Stimulated activated naive CD8-positive, alpha-beta T cell treated with anti-CD3 and anti-CD28 coated beads, Interleukin-15, Interleukin-2, amounts not matched to agents 100 U/mL and 50 U/mL, for 24 hours (primary cell): ENCODE measurements at places on chromosomes 13 and 19.

DNA sequence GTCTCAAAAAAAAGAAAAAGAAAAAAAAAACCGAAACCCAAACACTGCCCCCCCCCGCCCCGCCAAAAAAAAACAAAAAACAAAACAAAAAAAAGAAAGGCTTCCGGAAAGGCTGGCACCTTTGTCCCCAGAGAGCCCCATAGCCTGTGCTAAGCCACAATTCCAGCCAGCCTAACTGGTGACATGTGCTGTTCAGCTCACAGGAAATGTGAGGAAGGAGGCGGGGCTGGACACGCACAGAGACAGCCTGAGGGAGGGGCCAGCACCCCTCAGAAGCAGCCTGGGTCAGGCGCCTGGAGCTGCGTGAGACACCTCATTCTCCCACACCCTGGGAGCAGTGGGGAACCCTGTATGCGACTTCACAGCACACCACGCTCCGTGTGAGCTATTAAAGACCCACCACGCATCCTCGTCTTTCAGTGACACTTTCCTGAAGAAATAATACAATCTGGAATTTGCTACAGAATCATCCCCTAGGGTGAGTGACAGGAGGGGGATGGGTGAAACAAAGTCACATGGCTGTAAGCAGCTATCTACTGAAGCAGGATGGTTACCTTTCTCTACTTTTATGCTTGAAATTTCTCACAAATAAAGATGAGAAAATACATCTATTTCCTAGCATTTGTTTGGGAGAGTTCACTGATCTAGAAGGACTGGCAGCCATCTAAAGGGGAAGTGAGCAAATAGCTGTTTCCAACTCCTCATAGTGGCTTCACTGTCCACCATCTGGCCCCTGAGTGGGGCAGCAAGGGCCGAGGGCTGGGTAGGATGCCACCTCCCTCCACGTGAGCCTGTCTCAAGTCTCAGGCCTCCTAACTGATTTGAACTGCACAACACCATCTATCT is 12.3 kb upstream of the SLC35E1 start:
- DNase-seq, result peak; percentile 90

- DNase-seq, result no peak
Observed at GRCh38 chr19:50022823-50023222, 2.3 kb downstream of the VRK3 start.

DNA sequence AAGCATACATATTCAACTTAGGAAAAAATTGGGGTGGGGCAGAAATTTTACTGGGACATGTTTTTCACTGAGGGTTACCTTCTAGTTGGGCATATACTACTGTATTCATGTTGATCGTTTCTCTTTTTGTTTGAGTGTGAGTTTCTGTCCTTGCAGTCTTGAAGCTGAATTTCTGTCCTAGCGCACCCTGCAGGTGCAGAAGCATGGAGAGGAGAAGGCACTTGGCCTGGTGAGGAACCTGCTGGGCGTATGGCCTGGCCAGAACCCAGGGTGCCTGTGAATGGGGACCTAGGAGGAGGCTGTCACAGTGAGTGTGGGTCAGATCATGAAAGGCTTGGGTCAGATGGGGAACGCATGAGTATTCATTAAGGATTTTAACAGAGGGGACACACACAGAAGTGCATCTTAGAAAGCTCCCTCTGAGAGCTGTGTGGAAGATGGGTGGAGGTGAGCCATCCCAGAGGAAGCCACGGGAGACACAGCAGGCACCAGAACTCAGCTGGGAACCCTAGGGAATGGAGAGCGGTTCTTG is 36.8 kb downstream of the SERP2 start:
- no peak for DNase-seq

DNA sequence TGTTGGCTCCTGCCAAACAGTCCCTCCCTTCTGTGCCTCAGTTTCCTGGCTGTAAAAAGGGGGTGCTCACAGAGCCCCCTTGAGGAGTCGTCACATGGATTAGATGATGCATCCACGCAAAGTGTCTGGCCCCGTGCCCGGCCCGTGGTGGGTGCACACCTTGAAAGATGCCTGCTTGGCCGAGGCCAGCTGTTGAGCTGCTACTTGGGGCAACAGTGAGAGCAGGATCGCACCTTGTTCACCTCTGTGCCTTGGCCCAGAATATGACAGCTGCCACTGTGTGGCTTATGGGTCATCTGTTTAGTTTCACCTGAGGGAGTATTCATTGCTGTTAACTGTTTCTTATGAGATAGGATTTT is 17.7 kb downstream of the CRTC1 start:
- no peak for DNase-seq

DNA sequence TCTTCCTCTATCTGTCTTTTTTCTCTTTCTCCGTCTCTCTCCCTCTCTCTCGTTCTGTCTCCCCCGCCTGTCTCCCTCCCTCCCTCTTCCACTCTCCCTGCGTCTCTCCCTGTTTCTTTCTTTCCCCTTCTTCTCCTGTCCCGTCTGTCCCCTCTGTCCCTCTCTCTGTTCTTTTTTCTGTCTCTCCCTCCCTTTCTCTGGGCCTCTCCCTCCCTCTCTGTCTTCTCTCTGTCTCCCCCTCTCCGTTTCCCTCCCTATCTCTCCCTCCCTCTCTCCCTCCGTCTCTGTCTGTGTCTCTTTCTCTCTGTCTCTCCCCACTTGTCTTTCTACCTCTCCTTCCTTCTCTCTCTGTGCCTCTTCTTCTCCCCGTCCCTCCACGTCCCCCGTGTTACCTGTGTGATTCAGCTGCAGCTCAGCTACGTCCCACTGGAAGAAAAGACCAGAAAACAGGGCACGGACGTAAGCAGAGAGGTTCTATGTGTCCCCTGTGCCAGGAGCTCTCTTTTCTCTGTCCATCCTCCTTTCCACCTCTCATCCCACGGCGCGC is 1.2 kb downstream of the CD70 start:
- DNase-seq, result no peak

- no peak for DNase-seq
Observed at GRCh38 chr19:39408392-39409207, 2.0 kb downstream of the ZFP36 start.

DNA sequence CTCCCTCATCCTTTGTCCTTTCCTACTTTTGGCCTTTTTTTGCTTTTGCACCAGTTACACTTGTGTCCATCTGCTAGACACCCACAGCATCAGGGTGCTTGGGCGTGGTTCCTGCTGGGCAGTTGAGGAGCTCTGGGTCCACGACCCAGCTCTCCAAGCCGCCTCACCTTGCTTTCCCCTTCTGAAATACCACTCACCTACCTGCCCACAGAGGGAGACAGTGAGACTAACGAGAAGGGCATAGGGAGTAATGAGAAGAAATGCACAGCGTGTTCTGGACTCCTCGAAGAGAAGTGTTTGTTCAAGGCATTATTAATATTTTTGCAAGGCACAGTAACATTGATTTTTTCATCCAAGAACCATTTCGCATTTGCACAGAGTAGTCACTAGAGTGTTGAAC is 92.9 kb downstream of the DNAJC15 start:
- no peak for DNase-seq

- DNase-seq, result no peak
Observed at GRCh38 chr19:45051929-45052579, 13.2 kb downstream of the CLASRP start.

DNA sequence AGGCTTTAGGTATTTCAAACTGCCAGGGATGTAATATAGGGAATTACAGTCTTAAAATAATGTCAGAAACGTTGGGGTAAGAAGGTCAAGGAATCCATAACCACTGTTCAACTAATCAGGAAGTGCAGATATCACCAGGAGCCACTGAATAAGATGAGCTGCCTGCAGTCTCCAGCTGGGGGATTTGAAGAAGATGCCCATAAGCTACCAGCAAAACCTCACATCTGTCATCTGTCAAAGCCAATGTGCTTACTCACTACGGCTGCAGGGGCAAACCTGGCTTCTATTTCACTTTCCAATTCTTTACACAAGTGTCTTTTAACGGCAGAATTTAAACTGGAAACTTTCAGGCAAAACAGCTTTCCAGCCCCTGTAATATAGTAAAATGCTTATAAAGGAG is 1410.1 kb upstream of the ATXN8OS start:
- no peak for DNase-seq

DNA sequence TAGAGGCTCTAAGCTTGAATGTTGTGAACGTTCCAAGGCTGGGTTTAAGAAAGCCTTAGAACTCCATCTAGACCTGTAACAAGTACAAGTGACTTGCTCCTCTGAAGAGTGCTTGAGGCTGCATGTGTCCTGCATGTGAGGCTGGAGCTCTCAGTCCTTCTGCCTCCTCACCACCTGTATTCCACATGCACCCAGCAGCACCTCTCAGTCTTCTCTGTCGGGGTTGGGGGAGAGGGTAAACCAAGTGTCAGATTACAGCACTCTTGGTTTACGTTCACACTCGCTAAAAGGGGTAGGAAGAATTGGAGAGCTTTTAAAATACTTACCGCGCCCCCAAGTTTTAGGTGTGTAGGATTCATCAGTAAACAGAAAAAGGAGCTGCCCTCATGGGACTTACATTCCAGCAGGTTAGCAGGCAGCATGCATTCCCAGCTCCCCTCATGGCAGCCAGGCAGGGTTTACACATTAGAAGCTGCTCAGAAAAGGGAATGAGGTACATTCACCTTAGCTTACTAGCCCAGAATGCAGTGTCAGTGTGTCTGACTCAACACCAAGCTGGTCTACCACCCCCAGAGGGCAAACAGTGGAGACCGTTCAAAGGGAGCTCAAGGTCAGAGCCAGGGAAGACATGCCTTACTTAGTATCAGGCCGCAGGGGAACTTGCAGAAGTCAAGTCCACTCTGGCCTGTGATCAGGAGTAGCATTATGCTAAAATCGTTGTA is 248.1 kb downstream of the PCCA start:
- no peak for DNase-seq

DNA sequence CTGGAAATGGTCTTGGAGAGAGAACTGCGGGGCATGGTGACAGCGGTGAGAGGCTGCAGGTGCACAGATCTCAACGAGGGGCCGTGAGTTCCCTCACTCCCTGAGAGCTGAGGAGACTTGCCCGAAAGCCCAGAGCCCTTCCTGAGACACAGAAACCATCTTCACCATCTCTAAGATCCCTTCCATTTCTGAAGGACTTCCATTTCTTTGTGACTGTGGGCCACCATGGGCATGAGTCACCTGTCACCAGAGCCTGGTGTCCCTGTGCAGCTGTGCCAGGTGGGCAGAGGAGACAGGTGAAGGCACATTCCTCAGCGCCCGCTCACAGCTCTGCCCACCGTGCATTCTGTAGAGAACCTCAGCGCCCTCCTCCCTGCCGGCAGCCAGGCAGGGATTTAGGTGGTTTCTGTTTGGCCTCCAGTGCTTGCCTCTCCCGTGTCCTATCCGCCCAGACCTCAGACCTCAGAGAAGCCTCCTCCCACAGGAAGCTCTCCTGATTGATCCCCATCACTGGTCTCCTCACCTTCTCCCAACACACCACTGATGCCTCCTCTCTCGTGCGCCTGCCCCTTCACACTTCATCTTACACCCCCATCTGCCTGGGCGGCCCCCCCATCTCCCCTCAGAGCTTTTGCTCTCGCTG is 24.2 kb downstream of the SH3GL1 start:
- DNase-seq, result no peak

- no peak for DNase-seq
Observed at GRCh38 chr19:33286899-33287298, 15.4 kb downstream of the CEBPA start.

DNA sequence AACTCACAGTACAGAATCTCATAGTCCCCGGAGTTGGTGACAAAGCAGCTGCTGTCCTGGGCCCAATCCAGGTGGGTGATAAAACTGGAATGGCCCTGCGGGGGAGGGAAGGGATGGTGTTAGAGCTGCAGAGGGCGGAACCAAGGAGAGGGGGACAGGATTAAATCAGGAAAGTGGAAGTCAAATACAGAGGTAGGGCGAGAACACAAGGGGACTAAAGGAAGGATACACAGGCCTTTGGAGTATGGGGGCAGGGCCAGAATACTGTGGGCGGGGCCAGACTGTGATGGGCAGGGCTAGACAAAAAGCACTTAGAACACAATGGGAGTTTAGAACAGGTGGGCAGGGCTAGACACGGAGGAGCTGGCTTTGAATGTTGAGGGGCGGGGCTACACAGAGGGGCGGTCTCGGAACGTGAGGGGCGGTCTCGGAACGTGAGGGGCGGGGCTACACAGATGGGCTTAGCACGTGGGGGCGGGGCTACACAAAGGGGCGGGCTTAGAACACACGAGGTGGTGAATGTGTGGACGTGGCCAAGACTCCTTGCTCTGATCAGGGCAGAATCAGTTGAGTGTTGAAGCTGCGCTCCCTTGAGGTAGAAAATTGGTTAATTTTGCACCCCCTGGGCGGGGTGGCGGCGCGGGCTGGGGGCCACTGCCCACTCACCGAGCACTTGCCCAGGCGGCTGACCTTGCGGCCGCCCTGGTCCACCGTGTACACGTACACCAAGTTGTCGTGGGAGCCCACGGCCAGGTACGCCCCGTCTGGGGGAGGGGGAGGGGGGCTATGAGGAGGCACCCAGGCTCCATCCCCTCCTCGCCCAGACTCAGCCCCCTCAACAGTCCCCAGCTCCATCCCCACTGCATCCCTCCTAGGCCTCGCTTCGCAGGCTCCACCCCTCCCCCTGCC is 14.0 kb upstream of the GPR4 start:
- peak; percentile 87 for DNase-seq

GRCh38 chr19:18636969-18637629 is at the start of gene KLHL26:
KLHL26 (plus strand) TSS chr19:18637028; CDS start chr19:18637055, 27 bp downstream.
- no peak for DNase-seq

DNA sequence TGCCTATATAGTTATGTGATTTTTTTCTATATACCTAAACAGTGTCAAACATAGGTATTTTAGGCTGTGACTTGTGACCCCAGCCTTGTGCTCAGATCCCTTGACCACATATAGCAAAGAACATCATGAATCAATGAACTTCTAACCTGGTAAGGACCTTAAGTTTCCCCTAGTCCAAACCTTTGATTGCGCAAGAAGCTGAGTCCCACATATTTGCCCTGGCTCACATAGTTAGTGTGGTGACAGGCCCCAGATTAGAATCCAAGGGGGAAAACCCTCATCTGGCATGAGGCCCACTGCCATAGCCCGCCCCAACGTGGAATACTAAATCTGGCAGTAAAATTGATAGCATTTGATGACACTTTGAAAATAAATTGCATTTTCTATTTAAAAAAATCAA is 171.8 kb downstream of the MZT1 start:
- no peak for DNase-seq
